ENCODE measurements at places on chromosomes 2 and 18. TPM values are rescaled to one million over a fixed set of nuclear protein-coding genes. Genes with fewer than 3 reads are reported as not detected.

GRCh38 chr2:206296128-206296527 lies 21.7 kb downstream of the ZDBF2 start:
- DNase-seq: peak; percentile 12
- no peak overlapping the region for H3K27ac ChIP-seq
- H3K4me1 ChIP-seq: no peaks in the 10 kb centered on the region
- H3K36me3 ChIP-seq: no peaks in the 10 kb centered on the region
- no peaks in the 10 kb centered on the region for H3K27me3 ChIP-seq

- H3K36me3 ChIP-seq: no peaks in the 10 kb centered on the region
- no peak overlapping the region for H3K4me3 ChIP-seq
- H3K4me1 ChIP-seq: peaks cover 3% of the 10 kb centered on the region
- 0 out of 2 replicates have a peak overlapping the region, but pooled peaks have one; percentile 18 for H3K27ac ChIP-seq
Measured at GRCh38 chr2:238644095-238645081, 203.5 kb upstream of the TWIST2 start.

GRCh38 chr2:113164930-113165585 lies 8.7 kb upstream of the PSD4 start:
- no peak for DNase-seq
- no peak overlapping the region for H3K4me3 ChIP-seq
- no peak overlapping the region for H3K27ac ChIP-seq
- no peaks in the 10 kb centered on the region for H3K27me3 ChIP-seq
- H3K4me1 ChIP-seq: no peaks in the 10 kb centered on the region

DNA sequence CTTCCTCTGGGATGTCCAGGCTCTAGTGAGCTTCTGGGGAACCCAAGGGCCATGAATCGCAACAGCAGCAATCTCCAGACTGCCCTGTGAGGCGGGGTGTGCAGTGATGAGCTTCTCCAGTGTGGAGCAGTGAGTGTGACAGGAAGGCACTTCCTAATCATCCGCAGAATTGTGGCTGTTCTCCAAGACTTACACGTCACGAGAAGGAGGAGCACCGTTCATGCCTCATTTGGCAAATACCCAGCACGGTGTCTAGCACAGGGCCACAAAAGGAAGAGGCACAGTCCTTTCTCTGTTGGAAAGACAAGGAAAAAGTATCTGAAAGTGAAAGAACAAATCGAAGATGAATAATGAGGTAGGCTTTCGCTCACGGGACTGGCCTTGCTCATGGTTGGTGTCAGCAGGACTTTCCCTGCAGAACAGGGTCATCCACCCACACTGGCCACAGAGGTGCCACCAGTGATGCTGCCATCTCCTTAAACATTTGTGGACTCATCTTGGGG lies 125.1 kb upstream of the HAAO start:
- no peaks in the 10 kb centered on the region for H3K36me3 ChIP-seq
- H3K4me1 ChIP-seq: no peaks in the 10 kb centered on the region
- no peak for DNase-seq

TCF7L1 gene
- total RNA-seq: 30.4 TPM

CERKL gene
- 0.87 TPM for total RNA-seq

- no peak overlapping the region for H3K4me3 ChIP-seq
- no peak overlapping the region for H3K27ac ChIP-seq
- H3K27me3 ChIP-seq: no peaks in the 10 kb centered on the region
- DNase-seq: peak; percentile 36
Measured at GRCh38 chr18:72652990-72653593, 109.0 kb upstream of the CBLN2 start.

RAPGEF4 gene
- total RNA-seq: 0.62 TPM

MFSD2B gene
- 0.23 TPM for total RNA-seq

DNA sequence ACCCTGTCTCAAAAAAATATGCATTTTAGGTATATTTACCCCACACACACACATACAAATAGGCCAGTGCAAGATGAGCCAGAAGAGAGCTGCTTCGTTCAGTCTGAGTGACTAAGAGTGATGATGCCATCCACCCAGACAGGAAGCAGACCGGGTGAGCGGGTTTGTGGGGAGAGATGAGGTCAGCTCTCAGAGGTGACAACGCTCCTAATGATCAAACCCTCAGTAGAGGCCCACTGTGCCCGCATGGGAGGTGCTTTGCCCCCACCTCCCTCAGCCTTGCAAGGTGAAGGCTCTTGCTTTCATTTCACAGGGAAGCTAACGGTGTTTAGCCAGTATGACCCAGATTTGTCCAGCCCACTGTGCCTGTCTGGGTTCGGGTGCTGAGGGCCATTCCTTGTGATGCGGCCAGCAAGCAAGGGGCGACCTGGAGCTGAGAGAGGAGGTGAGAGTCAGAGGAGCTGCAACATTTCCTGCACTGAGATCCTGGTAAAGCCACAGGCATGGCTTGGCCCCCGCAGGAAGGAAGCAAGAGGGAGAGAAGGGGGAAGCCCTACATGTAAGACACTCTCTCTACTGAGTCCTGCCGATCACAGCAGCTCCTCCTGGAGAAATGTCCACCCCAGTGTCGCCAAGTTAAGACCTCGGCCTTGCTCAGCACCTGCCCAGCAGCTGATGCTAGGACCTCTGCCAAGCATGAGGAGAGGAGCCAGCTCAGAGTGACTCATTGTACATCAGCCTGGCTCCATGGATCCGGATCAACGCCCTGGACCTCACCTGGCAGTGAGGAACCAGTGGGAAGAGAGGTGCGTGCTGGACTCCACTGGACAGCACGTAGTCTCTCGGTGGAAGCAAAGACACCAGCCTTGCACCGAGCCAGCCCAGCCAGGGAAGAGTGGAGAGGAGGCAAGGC lies 37.0 kb downstream of the NIFK start:
- no peaks in the 10 kb centered on the region for H3K36me3 ChIP-seq
- H3K27me3 ChIP-seq: no peaks in the 10 kb centered on the region
- H3K27ac ChIP-seq: 0 out of 2 replicates have a peak overlapping the region, but pooled peaks have one; percentile 29

- no peak for DNase-seq
- no peak overlapping the region for H3K27ac ChIP-seq
- H3K4me1 ChIP-seq: peaks cover 3% of the 10 kb centered on the region
- no peaks in the 10 kb centered on the region for H3K36me3 ChIP-seq
Measured at GRCh38 chr2:71700658-71701397, 247.5 kb downstream of the DYSF start.

NT5C1B gene
- not detected for total RNA-seq

- H3K4me1 ChIP-seq: no peaks in the 10 kb centered on the region
- DNase-seq: no peak
- H3K36me3 ChIP-seq: no peaks in the 10 kb centered on the region
- H3K27me3 ChIP-seq: no peaks in the 10 kb centered on the region
Measured at GRCh38 chr18:68533641-68534040, 181.3 kb downstream of the TMX3 start.

ITGA4 gene
- 0.36 TPM for total RNA-seq

NGEF gene
- 17.8 TPM for total RNA-seq

Data from Panc1 (cell line).